ENCODE measurements at places on chromosomes 1 and 21. TPM values are rescaled to one million over a fixed set of nuclear protein-coding genes. Genes with fewer than 3 reads are reported as not detected.

Gene TNFRSF25
- 7.1 TPM for total RNA-seq

Gene SAMSN1
- 0.13 TPM for total RNA-seq

Gene AGT
- total RNA-seq: not detected

Gene PRKAA2
- 1.7 TPM for total RNA-seq

Gene H3-3A
- total RNA-seq: 315 TPM

Gene OR2T2
- total RNA-seq: not detected

Gene SPATA21
- total RNA-seq: not detected

Gene UBXN10
- total RNA-seq: not detected

Gene WNT3A
- not detected for total RNA-seq

Gene TIAM1
- 0.64 TPM for total RNA-seq

Gene C4BPB
- total RNA-seq: not detected

Gene DPT
- total RNA-seq: not detected

Gene SPATC1L
- 4.8 TPM for total RNA-seq

Gene CCDC190
- not detected for total RNA-seq

Gene OR2M3
- total RNA-seq: not detected

Gene FABP3
- 1.3 TPM for total RNA-seq

Data from dermis microvascular lymphatic vessel endothelial cell (primary cell).